Activated CD4-positive, alpha-beta T cell treated with anti-CD3 and anti-CD28 coated beads for 24 hours (primary cell): ENCODE measurements at places on chromosomes 3 and 15.

- DNase-seq = no peak
These were observed 213.3 kb downstream of the GRM7 start for GRCh38 chr3:7074217-7074616.

- DNase-seq = no peak
These were observed 13.3 kb downstream of the RRP9 start for GRCh38 chr3:51928438-51928837.

DNA sequence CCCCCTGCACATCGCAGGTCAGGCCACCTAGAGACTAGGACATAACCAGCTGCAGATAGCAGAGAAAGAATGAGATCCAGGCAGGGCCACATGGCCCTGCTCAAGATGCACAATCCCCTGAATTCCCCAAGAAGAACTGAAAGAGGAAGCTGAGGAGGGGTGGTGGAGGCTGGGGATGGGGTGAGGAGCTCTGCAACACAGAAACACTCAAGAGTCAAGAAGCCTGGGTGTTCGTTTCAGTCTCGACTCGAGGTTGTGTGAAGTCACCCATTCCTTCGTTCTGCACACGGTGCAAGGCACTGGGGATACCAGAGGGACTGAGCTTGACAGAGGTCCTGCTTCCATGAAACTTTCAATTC lies 62.0 kb downstream of the TLE3 start:
- DNase-seq = no peak

DNA sequence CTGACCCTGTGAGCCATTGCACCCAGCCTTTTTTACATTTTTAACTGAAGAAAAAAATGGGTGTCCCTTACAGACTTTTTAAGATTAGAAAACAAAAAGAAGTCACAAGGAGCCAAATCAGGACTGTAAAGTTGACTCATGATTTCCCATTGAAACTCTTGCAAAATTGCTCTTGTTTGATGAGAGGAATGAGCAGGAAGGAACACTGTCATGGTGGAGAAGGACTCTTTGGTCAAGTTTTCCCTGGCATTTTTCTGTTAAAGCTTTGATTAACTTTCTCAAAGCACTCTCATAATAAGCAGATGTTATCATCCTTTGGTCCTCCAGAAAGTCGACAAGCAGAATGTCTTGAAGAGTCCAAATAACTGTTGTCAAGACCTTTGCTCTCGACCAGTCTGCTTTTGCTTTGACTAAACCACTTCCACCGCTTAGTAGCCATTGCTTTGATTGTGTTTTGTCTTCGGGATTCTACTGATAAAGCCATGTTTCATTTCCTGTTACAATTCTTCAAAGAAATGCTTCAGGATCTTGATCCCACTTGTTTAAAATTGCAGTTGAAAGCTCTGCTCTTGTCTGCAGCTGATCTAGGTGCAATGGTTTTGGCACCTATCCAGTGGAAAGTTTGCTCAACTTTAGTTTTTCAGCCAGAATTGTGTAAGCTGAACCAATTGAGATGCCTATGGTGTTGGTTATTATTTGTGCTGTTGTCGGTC lies 369.4 kb downstream of the MAGI1 start:
- no peak for DNase-seq

- DNase-seq = no peak
These were observed 46.3 kb downstream of the GASK1A start for GRCh38 chr3:43025423-43025822.

DNA sequence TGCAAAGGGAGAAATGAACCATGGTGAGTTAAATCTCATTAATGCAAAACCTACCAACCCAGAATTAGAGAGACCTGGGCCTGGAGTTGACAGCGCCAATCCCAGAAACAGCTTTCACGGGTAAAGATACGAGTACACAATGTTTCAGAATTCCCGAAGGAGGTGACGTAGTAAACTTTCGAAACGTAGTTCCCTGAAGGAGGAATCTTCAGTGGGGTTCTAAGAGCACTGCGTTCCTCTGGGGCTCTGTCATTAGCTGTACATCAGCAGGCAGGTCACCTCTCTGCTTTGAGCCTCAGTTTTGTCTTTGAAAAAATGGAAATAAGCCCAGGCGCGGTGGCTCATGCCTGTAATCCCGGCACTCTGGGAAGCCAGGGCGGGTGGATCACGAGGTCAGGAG lies 152.3 kb downstream of the XXYLT1 start:
- DNase-seq = no peak

DNA sequence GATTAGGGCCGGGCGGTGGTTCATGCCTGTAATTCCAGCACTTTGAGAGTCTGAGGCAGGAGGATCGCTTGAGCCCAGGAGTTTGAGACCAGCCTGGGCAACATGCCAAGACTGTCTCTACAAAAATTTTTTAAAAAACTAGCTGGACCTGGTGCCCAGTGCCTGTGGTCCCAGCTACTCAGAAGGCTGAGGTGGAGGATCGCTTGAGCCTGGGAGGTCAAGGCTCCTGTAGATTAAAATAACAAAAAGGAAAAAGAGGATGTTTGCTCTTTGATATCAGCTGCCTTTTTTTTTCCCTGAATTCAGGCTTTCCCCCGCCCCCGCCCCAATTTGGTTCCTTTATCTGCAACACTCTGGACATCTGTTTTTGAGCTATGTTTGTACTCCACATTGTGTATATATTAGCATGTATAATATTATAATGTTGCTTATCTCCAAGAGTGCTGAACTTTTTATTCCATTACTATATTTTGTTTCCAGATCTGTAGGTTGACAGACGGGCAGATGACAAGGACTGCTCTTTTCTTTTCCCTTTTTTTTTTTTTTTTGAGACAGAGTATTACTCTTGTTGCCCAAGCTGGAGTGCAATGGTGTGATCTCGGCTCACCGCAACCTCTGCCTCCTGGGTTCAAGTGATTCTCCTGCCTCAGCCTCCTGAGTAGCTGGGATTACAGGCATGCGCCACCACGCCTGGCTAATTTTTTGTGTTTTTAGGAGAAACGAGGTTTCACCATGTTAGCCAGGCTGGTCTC lies 4.6 kb downstream of the SNAP23 start:
- no peak for DNase-seq

DNA sequence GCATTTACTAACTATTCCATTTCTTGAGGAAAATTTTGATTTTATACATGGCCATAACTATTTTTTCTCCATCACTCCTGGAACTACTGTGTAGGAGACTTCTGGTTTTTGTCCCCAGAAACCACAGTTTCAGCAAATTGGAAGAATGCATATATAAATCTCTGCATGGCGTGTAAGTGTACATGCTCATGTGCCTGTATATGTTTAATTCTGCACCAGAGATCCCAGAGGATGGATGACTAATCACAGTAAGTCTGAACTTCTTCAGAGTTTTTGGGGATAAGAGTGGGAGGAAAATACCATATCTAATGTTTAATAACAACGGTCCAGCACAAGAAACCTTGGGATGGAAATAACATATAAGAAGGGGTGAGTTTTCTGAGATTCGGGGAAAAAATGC lies 10.9 kb upstream of the COL6A6 start:
- DNase-seq = no peak

DNA sequence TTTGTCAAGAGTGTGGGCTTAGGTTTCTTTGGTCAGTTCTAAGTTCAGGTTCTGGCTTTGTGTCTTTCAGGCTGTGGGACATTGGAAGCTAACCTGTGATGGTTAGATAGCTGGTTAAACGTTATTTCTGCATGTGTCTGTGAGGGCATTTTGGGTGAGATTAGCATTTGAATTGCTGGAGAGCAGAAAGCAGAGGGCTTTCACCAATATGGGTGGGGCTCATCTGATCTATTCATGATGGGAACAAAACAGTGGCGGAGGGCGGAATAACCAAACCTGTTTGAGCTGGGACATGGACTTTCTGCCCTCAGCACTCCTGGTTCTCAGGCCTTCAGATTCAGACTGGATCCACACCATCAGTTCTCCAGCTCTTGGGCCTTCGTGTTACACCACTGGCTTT lies 195.4 kb downstream of the KLF13 start:
- no peak for DNase-seq

DNA sequence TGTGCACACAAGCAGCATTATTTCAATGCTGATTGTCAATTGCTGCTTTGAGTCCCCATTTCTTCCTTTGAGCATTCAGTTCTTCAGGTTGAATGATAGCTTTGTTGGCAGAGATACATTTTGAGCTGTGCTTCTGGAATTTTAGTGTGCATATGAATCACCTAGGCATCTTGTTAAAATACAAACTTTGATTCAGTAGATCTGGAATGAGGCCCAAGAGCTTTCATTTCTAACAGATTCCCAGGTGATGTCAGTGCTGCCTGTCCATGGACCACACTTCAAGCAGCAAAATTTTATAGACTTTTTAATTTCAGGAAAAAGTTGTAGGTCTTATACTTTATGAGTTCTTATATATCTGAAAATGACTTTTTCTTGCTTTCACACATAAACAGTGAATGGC lies 131.1 kb downstream of the ADAMTSL3 start:
- DNase-seq = no peak

- no peak for DNase-seq
These were observed 2.9 kb upstream of the C15orf39 start for GRCh38 chr15:75198560-75199356.

DNA sequence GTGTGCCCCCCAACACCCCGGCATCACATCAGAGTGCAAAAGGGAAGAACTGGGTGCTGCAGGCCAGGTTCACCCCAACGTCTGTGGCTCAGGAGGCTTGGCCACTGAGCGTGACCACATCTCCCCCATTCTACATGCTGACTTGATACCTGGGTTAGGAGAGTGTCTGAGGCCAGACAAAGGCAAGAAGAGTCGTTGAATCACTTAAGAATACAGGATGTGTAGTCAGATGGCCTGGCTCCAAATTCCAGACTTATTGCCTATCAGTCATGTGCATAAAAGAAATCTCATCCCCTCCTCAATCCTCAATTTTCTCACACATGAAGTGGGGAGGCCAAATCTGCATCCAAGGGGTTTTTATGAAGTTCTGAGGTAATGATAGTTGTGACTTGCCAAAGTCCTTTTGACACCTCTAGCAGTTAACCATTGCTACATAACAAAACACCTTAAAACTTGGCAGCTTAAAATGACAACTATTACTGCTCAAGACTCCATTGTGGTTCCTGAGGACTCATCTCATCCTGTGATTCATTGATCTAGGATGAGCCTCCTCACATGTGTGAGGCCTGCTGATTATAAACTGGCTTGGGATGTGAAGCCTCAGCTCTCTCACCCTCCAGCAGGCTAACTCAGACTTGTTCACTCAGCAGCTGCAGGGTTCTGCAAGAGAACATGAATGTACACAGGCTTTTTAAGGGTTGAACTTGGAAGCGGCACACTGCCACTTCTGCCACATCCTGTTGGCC lies 138.8 kb upstream of the TLE3 start:
- DNase-seq = no peak

GRCh38 chr15:43229977-43230376 lies 9.2 kb upstream of the EPB42 start:
- DNase-seq = no peak

- DNase-seq = no peak
These were observed 194.9 kb downstream of the CHST2 start for GRCh38 chr3:143314251-143315093.

- no peak for DNase-seq
These were observed 6.8 kb downstream of the UBE3A start for GRCh38 chr15:25431836-25432561.

GRCh38 chr3:14507305-14507741 lies 32.8 kb downstream of the GRIP2 start:
- no peak for DNase-seq

DNA sequence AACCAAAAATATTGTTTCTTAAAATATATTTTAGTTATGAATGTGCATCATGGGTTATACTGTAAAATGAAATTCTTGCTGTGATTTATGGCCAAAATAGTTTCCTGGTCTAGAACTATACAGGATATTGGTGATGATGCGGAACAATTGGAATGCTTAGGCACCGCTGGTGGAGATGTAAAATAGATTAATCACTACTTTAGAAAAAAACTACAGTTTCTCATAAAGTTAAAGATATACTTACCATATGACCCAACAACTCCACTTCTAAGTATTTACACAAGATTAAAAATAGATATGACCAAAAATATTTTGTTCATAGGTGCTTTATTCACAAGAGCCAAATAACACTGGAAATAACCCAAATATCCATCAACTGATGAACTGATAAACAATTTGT lies 126.7 kb downstream of the TUSC7 start:
- DNase-seq = no peak

DNA sequence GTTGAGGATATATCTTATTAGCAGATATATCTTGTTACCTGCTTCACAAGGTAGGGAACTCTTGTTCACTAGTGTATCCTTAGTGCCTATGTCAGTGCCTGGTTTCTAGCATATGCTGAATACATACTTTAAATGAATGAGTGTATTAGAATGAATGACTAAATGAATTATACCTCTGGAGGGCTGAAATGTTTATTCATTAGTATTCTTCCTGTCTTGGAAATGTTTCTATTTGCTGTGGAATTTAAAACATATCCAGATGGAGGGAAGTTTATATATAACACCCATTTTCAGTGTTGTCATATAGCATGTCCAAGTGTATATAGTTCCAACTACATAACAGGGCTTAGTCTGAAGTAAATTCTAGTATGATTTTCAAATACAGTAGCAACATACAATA lies 581.5 kb downstream of the TBL1XR1 start:
- DNase-seq = no peak

GRCh38 chr3:134314588-134315285 lies 59.5 kb downstream of the AMOTL2 start:
- DNase-seq = no peak

GRCh38 chr3:32148351-32148750 lies 41.9 kb downstream of the GPD1L start:
- no peak for DNase-seq

DNA sequence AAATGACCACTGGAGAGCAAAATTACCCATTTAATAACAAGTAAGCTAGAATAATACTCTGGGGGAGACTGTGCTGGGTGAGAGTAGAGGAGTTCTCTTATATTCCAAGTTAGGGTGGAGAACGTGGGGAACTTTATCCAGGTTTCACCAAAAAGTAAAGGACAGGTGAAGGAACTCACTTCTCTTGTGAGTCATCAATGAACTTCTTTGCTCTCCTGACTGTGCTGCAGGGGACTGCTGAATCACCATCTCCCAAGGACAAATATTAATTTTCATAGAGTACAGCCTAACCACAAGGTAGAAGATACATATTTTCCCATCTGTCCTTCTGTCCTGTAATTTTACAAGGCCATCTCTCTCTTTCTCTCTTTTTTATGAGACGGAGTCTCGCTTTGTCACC lies 8.3 kb upstream of the PDCD6IP start:
- DNase-seq = no peak

- no peak for DNase-seq
These were observed 10.9 kb upstream of the GATA2 start for GRCh38 chr3:128503751-128504532.

- no peak for DNase-seq
These were observed 5.1 kb downstream of the NECTIN3 start for GRCh38 chr3:111076732-111077131.

GRCh38 chr3:128503164-128503651 lies 10.2 kb upstream of the GATA2 start:
- DNase-seq = no peak

- DNase-seq = peak; percentile 42
These were observed 20.3 kb upstream of the CSPG4 start for GRCh38 chr15:75732809-75733451.

- DNase-seq = no peak
These were observed 41.2 kb downstream of the KLF15 start for GRCh38 chr3:126316031-126316461.

- no peak for DNase-seq
These were observed 97.7 kb upstream of the NUDT16 start for GRCh38 chr3:131283862-131284261.
